Body of pancreas (tissue), 4 donors: ENCODE measurements at places on chromosomes 6 and 20. TPM values are rescaled to one million over a fixed set of nuclear protein-coding genes. Genes with fewer than 3 reads are reported as not detected.

The PNLDC1 gene
- total RNA-seq, result 0.52 TPM

DNA sequence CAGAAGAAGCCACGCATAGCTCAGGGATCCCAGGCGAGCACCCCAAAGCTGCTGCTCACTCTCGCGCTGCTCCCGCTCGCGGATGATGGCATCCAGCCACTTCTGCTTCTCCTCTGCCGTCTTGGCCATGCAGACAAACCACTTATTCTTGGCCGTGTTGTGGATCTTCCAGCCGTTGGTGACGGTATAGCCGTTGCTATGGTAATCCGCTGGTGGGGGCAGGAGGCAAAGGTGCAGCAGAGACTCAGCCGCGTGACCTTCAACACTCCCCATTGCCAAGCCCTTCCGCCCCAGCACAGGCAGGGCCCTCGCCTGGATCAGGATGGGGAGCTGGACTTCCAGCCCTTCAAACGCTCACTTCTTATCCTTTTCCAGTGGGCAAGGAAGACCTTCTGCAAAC lies 136.9 kb downstream of the PREX1 start:
- H3K4me1 ChIP-seq, result peaks cover 18% of the 10 kb centered on the region
- no peak overlapping the region for H3K27ac ChIP-seq
- no peak for DNase-seq
- H3K36me3 ChIP-seq, result no peaks in the 10 kb centered on the region

The LATS1 gene
- 12.7 TPM for total RNA-seq

DNA sequence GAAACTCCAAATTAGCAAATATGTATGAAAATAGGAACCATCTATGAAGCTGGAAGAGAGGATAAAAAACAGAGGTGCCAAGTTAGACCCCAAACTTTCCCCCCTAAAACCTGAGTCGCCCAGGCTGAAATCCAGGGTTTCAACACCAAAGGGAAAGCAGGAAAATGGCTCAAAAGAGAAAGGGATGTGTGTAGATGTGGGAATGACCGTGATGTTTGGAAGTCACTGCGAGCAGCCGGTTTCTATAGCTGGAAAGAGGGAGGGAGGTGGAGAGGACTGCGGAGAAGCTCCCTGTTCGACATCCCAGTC lies 4.5 kb downstream of the RING1 start:
- no peak overlapping the region for H3K4me3 ChIP-seq
- H3K27ac ChIP-seq, result no peak overlapping the region
- H3K4me1 ChIP-seq, result peaks cover 31% of the 10 kb centered on the region
- H3K36me3 ChIP-seq, result no peaks in the 10 kb centered on the region
- H3K27me3 ChIP-seq, result no peaks in the 10 kb centered on the region
- no peak for DNase-seq
